ENCODE measurements at places on chromosomes 2 and 18.

DNA sequence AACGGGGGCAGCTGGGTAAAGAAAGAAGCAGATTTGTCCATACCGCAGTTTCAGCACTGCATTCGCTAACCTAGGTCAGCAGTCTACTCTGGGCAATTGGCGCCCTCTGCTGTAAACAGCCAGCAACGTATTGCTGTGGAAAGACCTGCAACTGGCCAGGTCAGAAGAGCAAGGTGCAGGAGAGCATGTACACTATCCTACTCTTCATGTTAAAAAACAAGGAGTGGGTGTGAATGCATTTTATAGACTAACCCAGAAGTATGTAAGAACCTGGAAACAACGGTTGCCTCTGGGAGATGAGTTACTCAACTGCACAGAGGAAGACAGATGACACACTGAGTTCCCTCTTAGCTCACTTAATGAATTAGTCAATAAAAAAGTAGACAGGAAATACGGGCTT lies 6.2 kb downstream of the MRPS5 start:
- peak; percentile 68 for DNase-seq

GRCh38 chr2:134539981-134540380 lies 178.8 kb downstream of the TMEM163 start:
- DNase-seq: no peak

DNA sequence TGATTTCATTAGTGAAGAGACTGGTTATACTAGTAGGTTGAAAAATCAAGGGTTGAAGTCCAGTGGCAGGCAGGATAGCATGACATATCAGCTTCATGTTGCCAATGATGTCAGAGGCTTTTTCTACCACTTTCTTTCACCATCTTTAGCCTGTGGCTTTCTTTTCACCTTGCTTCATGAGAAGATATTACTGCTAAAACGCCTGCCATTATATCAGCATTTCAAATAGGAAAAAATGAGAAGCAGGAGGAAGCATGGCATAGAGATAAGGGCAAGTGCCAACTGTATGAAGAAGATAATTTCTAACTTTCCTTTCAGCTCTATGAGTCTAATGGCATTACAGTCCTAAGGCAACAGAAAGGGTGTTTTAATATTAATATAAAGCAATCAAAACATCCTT lies 270.2 kb upstream of the SYT4 start:
- DNase-seq: no peak

- DNase-seq: no peak
Measured at GRCh38 chr2:160363055-160363454, 130.6 kb downstream of the RBMS1 start.

- DNase-seq: no peak
Measured at GRCh38 chr18:48077291-48077690, 146.8 kb upstream of the SMAD2 start.

GRCh38 chr18:3485153-3486149 lies 35.5 kb downstream of the TGIF1 start:
- no peak for DNase-seq

- DNase-seq: no peak
Measured at GRCh38 chr2:69493268-69493667, 56.0 kb upstream of the NFU1 start.

- DNase-seq: no peak
Measured at GRCh38 chr18:79367989-79368388, 27.7 kb upstream of the NFATC1 start.

GRCh38 chr2:126634273-126634861 lies 21.6 kb upstream of the GYPC start:
- DNase-seq: peak; percentile 23

DNA sequence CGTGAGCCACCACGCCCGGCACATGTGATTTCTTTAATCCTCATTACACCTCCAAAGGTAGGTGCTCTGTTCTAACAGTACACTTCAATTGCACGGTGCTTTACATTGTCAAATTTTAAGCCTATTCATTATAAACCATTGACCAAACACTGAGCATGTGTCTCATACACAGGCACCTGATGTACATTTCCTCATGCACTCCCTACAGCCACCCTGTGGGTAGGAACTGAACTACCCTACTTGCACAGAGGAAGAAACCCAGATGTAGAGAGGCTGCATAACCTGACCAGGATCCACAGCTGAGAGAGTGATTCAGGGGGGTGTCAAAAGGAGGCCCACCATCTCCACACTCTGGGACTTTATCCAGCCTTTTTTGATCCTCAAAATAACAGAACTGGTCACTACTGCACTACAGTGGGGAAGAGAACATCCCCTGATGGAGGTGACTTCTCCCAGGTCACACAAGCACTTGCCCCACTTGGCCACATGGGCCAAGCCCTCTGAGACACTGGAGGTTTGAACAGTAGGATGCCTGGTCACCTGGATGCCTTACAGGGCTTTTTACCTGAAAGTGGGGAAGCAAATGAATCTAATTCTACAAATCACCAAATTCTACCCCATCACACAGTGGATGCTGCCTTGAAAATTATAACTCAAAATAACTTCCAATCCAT lies 6.9 kb upstream of the DPYSL5 start:
- no peak for DNase-seq

- DNase-seq: no peak
Measured at GRCh38 chr2:136086253-136087016, 31.5 kb downstream of the CXCR4 start.

DNA sequence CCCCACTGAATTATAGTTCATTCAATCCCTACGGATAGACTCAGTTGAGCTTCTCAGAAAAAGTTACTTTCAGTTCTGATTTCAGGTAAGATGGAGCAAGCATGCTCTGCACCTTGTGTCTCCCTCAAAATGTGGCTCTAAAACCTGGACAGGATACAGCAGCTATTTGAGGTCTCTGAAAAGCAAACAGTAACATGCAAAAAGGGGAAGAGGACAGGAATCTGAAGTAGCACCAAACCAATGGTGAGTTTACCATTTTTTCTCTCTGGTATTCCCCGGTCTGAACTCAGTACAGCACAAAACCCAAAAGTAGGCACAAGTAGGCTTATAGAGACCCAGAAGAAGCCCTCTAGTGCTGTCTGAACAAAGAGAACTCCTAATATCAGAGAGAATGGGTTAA lies 34.1 kb downstream of the LANCL1 start:
- no peak for DNase-seq

- DNase-seq: no peak
Measured at GRCh38 chr18:45060102-45060501, 379.4 kb downstream of the SETBP1 start.

- DNase-seq: peak; percentile 74
Measured at GRCh38 chr18:39841482-39842365, 2113.3 kb upstream of the PIK3C3 start.

GRCh38 chr2:159904127-159904958 lies 106.3 kb upstream of the CD302 start:
- peak; percentile 61 for DNase-seq

- no peak for DNase-seq
Measured at GRCh38 chr2:48131539-48132270, 225.4 kb upstream of the FBXO11 start.

- DNase-seq: no peak
Measured at GRCh38 chr18:56799756-56800155, 148.6 kb downstream of the WDR7 start.

GRCh38 chr2:65228263-65228750 lies 676 bp downstream of the ACTR2 start:
- DNase-seq: peak; percentile 4

DNA sequence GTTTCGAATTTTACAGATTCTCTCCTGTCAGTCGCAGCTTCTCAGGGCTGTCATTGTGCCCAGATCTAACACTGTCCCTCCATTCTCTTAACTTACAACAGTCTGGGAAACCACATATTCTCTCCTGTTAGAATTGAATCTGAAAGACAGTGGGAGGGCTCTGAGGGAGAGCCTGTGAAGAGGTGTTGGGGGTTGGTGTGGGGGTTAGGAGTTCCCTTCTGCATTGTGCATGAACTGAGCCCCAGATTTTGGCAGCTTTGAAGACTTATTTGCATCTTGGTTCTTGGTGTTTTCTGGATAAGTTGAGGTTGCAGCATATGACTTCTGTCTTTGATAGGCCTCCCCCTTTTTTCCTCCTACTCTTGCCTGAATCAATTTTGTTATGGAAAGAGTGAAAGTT lies 64.1 kb downstream of the TANC1 start:
- DNase-seq: no peak

GRCh38 chr2:206840999-206841398 lies 75.6 kb downstream of the FASTKD2 start:
- no peak for DNase-seq

- no peak for DNase-seq
Measured at GRCh38 chr2:55309446-55309845, 40.4 kb upstream of the MTIF2 start.

DNA sequence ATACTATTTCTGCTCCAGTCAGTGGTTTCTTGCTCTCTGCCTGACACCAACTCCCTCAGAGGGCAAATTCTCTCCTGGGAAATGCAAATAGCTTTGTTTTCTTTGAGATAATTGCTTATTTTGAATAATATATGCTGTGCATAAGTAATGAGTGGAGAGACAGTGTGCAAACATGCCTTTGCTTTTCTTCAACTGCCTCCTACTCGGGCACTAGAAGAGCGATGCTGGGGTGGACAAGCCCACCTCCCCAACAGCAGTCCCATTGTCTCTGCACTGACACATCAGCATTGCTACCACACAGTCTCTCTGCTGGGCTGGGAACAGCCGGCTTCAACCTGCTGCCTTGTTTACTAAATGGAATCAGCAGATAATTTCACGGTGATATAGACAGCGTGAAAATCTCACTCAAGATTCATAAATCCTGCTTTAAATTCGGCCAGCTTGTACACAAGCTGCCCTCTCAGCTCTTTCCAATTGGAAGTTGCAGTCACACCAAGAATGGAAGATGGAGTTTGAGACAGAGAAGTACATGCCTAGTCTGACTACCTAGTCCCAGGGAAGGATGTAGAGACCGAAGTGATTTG lies 694.5 kb downstream of the TDRD15 start:
- no peak for DNase-seq

DNA sequence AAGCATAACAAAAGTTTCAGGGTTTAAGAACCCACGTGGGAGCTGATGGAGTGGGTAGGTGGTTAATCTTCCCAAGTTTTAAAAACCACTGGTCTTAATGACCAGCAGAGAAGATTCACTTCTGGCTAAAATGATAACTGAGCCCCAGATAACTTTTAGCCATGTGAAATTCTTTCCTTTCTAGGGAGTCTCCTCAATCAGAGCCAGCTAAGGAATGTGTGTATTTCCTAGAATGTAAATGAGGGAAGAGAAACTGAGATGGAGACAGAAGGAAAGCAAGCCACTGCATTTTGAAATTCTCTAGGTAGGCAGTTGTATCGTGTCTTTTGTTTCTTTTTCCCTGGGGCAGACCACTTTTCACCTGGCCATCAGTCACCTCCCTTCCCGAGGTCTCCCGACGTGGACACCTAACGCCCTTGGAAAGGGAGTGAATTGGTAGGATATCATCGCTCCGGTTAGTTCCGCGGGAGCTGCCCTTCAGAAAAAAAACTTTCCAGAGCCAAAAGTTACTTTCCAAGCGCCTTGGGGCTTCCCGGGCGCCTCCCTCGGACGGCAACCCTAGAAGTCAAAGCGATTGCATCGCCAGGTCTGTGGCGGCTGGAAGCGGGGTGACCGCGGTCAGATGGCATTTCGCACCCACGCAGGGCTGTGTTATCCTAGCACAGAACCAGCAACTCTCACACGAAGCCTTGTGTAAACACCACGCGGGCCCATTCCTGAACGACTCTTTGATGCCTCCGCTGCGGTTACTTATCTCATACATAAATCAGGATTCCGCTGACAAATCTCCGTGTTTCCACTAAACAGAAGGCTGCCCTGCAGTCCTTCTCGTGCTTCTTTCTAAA lies 1.3 kb downstream of the COLEC12 start:
- peak; percentile 59 for DNase-seq

- peak; percentile 8 for DNase-seq
Measured at GRCh38 chr2:80302314-80303005, 2.1 kb downstream of the LRRTM1 start.

DNA sequence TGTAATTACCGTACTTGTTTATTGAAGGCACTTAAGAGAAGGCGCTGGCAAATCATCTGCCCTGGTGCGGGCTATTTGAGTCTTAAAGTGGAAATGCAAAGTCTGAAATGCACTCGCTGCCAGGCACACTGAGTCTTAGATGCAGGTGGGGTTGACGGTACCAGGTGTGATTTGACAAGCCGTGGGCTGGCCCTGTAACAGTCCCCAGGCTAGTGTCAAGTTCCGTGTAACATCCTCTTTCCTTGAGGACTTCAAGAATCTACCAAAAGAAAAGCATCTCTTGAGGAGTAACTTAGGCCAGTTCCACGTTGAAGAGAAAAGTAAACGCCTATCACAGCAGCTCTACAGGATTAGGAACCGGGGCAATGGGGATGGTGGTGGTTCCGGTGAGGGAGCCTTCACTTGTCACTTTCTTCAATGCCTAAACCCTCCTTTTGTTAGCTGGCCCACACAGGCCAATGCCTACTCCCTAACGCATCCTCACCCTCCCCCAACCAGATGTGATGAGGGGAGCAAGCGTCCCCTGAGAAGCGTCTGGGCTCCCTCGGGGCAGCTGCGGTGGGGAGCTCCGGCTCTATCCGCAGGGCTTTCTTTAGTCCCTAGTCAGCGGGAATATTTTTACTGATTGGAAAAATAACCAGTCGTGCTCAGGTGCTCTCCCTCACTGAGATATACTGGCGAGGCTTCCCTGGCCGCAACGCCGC lies 1.5 kb upstream of the UGP2 start:
- DNase-seq: no peak

DNA sequence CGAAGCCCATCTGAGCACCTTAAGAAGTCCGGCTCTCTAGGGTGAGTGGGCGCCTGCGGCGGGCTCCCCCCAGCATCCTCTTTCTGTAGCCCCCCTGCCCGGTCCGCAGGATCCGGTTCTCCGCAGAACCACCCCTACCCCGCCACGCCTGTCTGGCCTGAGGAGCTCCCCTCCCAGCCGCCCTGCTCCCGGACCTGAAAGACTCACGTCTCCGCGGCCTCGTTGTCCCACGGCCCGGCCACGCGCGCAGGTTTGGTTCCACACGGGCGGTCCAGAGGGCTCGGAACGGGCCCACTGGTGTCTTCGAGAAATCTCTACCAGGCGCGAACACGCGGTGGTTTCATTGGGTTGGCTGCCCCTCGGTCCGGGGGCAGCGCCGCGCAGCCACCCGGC lies 237 bp downstream of the SLC39A6 start:
- DNase-seq: no peak
